Peyer's patch (tissue), 4 donors: ENCODE measurements at places on chromosomes 3 and 15.

- DNase-seq: peak; percentile 28
These were observed 14.6 kb upstream of the TFRC start for GRCh38 chr3:196096382-196096953.

- DNase-seq: no peak
These were observed 54.4 kb downstream of the EIF3J start for GRCh38 chr15:44591326-44591725.

GRCh38 chr15:62087671-62088352 lies 21.0 kb downstream of the C2CD4A start:
- DNase-seq: no peak

GRCh38 chr3:158571969-158572765 lies 1.2 kb downstream of the MLF1 start:
- DNase-seq: no peak

- DNase-seq: no peak
These were observed 165.8 kb upstream of the SEMA6D start for GRCh38 chr15:47551546-47551945.

DNA sequence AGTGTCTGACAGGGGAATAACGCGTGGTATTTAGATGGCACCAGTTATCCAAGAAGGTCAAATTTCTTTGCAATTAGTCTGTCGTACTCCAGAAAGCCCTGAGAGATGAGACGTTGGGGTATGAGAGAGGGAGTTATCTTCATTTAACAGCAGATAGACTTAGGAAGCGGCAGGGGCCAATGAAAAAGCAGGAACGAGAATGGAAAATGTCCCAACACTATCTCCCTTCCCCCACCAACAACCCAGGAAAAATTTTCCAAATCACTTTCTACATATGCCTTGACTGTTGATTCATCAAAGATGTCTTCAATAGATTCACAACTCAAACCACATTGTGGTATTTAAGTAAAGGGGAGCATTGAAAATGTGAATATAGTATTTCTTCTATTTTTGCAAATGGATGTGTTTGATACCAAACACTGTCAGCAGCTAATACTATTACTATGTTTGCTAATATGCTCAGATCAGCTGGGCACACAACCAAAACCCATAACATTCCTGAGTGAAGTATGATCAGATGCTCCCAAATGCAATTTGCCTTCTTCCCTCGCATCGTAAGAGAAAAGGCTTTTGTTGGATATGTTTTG lies 13.3 kb upstream of the GREM1 start:
- DNase-seq: no peak

DNA sequence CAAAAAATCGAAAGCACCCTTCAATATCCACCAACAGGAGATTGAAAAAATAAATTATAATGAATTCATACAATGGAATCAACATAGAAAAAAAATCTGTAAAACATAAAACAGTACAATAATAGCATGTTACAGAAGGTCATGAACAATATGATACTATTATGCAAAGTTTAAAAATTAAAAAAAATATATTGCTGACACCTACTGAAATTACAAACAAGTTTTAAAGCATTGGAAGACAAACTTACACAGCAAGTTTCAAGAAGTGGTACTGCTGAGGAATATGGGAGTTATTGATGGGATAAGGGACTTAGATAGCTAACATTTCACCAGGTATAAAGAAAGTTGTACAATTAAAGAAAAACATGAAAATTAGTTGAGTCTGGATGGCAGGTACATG lies 89.4 kb downstream of the EFL1 start:
- DNase-seq: no peak

DNA sequence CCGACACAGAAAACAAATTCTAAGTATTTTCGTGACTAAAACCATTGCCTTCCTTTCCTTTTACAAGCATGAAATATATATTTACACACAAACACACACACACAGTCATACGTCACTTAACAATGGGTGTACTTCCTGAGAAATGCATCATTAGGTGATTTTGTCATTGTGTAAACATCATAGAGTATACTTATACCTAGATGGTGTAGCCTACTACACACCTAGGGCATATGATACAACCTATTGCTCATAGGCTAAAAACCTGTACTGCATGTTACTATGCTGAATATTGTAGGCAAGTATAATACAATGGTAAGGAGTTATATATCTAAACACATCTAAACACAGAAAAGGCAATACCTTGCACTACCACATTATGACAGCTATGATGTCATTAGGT lies 28.6 kb downstream of the COL6A5 start:
- DNase-seq: no peak

- DNase-seq: peak; percentile 87
These were observed at the start of gene ALS2CL for GRCh38 chr3:46693038-46693891. Gene ALS2CL, minus strand, starts transcription at chr3:46693679. Its CDS starts 4,239 bp downstream, at chr3:46689440.

DNA sequence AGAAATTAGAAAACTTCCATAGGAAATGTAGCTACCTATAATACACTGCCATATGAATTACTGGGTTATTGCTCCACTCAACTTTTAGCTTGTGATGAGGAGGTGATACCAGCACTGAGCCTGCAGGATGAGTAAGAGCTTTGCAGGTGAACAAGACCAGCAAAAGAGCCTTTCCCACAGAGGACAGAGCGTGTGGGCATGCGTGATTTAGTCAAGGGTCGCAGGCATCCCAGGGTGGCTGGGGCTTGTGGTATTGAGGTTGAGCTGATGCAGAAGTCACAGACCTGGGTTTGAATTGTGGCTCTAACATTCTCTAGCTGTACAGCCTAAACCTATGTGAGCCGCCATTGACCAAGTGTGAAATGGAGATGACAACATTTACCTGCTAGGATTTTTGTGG lies 5.6 kb downstream of the NRROS start:
- no peak for DNase-seq

DNA sequence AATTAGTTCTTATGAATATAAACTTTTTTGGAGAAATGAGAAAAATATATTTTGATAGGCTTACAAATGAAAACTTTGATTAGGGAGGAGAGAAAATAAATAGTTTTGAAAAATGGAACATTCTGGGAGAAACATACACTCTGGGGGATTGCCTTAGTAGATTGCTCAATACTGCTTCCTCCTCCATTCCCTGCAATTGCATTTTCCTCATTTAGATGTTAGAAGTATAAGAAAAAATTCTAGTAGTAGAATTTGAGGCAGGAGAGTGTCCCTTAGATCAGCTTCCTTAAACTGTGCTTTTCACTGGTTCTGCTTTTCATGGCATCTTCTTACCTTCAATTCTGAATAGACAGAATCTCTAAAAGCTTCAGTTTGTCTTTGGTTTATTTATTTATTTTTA lies 46.2 kb upstream of the CTDSPL2 start:
- no peak for DNase-seq

- no peak for DNase-seq
These were observed 3.0 kb downstream of the CCR8 start for GRCh38 chr3:39332525-39332924.

DNA sequence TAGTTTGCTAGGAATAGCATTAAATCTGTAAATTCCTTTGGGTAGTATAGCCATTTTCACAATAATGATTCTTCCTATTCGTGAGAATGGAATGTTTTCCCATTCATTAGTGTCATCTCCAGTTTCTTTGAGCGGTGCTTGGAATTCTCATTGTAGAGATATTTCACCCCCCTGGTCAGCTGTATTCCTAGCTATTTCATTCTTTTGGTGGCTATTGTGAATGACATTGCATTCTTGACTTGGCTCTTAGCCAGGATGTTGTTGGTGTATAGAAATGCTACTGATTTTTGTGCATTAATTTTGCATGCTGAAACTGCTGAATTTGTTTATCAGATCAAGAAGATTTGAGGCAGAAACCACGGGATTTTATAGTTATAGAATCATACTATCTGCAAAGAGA lies 690.5 kb upstream of the ALCAM start:
- DNase-seq: no peak

DNA sequence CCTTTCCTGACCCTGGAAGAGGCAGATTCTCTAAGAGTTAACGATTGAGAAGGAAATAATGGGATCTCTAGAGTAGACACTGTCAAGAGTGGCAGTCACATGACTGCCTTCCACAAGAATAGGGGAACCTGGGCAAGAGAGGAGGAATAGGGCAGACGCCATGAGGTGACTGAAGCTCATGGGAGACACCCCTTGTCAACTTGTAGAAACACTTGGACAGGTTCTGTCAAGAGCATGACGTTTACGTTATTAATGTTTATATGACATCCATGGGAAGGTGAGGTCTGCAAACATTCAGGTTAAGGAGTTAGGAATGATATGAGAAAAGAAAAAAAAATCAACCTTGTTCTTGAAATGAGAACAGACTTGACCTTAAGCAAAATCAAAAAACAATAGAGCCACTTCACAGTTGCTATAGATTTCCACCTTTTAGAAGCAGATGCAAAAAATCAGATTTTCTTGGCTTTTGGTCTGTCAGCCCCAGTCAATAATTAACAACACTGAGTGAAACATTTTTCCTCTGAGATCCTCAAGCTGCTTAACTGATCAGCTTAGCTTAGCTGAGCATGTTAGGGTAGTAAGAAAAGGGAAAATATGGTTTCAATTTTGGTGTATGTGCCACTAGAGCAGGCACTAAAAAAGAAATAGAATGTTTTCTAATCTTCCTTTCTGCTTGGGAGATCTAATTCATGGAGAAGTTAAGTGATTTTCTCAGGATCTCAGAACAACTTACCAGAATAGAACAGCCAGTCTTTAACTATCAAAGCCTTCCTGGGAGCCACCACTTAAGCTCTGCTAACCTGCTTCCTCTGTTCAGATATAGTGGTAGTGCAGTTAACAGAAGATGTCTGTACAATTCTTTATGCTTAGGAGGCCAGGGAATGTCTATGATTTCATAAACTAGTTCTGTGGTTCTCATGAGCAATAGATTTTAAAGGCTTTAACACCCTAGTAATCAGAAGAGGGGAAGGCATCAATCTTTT lies 116.9 kb downstream of the B3GALNT1 start:
- no peak for DNase-seq

GRCh38 chr3:190644035-190644434 lies 130.2 kb downstream of the IL1RAP start:
- DNase-seq: no peak

GRCh38 chr15:65101411-65101890 lies 13.5 kb downstream of the UBAP1L start:
- peak; percentile 85 for DNase-seq

DNA sequence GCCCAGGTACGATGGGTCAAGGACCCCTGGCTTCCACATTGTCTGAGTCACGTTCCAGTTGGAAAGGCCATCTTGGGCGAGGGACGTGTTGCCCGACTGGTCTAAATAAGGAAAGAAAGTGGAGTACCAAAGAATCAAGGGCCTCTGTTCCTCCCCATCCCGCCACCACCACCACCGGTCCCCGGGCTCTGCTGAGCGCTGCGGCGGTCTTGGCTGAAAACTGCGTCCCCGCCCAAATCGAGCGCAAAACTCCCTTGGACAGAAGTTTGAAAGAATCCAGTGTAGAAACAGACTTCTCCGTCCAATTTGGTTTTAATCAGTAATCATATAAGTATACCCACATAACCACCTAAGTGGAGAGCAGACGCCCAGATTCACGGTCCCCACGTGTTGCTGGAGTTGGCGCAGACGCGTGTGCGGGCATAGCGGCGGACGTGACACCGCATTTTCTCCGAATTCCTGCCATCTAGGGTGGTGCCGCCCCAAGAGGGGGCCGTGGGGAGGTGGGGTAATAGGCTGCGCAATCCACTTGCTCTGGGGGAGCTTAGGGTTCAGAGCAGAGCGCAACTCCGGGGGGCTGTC lies 243.8 kb upstream of the TOPAZ1 start:
- no peak for DNase-seq

DNA sequence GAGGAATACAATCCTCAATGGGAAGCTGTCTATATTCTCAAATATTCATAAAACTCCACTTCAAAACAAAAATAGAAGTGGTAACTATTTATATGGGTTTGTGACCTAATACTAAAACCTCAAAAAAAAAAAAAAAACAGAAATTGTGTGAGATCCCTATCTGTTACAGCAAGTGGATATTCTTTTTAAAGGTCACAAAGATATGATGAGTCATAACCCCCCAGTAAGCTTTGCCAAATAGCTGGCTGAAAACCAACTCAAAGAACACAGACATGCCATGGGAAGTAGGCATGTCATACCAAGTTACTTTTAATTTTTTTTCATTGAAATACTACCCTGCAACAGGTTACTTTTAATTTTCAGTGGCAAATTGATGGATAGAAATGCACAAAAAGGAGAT lies 62.5 kb downstream of the CBLB start:
- DNase-seq: no peak

DNA sequence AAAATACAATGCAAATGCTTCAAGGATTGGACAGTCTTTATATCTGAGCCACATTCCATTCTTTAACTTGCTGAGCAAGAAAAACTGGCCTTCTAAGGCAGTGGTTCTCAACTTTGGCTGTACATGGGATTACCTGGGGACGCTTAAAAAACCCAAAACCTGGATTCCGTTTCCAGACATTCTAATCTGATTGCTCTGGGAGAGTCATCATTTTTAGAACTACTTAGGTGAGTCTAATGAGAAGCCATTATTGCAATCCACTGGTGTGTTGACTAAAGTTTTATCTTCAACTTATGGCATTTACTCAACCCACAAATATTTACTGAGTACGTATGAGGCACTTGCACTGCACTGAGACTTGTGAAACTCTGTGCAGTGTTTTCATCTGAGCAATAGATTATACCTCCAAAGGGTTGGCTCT lies 195.7 kb upstream of the ATP11B start:
- no peak for DNase-seq

- DNase-seq: no peak
These were observed 134.8 kb downstream of the MFSD1 start for GRCh38 chr3:158936530-158937113.
